Activated naive CD4-positive, alpha-beta T cell treated with anti-CD3 and anti-CD28 coated beads, Interleukin-2, amount 50 U/mL, for 16 hours (primary cell): ENCODE measurements at places on chromosomes 4 and X.
A peak's percentile ranks its signal among the peaks of the same experiment; 100 is the strongest.

- no peak for DNase-seq
These were observed 61.4 kb upstream of the ZCCHC13 start for GRCh38 chrX:74242484-74243138.

DNA sequence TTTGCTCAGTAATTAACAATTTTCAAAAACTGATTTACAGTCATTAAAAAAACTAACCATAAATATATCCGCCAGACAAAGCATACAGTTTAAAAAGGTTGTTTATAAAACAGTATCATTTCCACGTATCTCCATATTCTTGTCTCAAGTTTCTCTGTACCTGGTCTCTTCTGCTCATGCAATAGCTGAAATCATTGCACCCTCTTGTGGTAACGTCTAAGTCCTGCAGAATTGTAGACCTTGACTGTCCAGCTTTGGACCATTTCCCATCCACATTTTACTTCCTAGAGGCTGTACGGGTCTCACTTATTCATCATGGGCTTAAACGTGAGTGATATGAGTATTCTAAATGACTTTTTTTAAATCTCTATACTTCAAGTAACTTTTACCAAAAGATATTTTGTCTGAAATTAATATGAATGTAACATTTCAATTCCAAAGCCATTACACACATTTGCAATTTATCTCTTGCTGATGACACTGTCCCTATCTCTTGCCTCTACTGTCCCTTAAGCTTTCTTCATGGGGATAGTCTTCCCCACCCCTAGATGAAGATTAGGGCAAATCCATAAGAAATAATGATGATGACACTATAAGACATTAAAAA is 118.5 kb downstream of the BTC start:
- DNase-seq, result no peak

GRCh38 chrX:8714164-8714563 is 17.8 kb downstream of the ANOS1 start:
- DNase-seq, result no peak

- DNase-seq, result no peak
These were observed 58.2 kb upstream of the DYNLT3 start for GRCh38 chrX:37905436-37906147.

DNA sequence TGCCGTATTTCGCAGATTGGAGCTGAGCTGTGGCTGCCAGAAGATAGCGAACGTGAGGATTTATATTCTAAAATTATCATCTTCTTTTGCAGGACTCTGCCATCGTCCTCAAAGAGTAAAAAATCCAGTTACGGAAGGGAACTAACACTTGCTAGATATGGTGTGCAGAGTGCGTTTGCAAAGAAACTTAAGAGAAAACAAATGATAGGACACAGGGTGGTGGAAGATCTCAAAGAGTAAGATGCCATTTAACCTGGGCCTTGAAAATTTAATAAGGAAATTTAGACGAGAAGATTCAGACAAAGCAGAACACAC is 566 bp downstream of the LARP7 start:
- no peak for DNase-seq

- no peak for DNase-seq
These were observed 67.5 kb downstream of the MGST2 start for GRCh38 chr4:139732991-139733570.

GRCh38 chr4:119139822-119140252 is 4.2 kb downstream of the MYOZ2 start:
- no peak for DNase-seq

GRCh38 chr4:88033309-88033708 is 25.9 kb downstream of the PKD2 start:
- peak; percentile 16 for DNase-seq

DNA sequence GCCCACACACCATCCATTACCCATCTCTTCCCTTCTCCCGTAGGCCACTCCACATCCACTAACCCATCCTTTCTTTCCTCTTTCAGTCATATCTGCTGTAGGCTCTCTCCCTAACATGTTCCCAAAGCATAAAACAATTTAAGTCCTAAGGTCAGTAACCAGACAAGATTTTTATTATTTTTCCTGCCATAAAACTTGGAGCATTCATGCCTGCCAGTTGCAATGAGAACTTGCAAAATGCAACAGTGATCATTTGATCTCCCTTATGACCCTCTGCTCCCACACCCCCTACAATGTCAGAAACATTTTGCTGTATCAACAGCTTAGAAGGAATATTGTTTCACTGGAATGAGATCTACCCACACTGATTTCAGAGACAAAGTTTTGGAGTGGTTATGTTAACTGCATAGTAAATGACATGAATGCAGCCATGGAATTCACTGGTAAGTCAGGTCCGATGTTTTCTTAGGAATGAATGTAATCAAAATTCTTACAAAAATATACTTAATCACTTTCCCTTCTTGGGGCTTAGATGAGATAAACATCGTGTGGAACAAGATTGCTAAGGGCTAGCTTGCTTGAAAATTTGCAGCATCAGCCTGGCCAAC is 5.7 kb downstream of the NIPAL1 start:
- no peak for DNase-seq

- DNase-seq, result no peak
These were observed 2005.1 kb upstream of the AGA start for GRCh38 chr4:179447308-179447707.

GRCh38 chrX:31298916-31299315 is 227.1 kb upstream of the FTHL17 start:
- no peak for DNase-seq

GRCh38 chrX:110531873-110532580 is 173.4 kb downstream of the RTL9 start:
- DNase-seq, result no peak

DNA sequence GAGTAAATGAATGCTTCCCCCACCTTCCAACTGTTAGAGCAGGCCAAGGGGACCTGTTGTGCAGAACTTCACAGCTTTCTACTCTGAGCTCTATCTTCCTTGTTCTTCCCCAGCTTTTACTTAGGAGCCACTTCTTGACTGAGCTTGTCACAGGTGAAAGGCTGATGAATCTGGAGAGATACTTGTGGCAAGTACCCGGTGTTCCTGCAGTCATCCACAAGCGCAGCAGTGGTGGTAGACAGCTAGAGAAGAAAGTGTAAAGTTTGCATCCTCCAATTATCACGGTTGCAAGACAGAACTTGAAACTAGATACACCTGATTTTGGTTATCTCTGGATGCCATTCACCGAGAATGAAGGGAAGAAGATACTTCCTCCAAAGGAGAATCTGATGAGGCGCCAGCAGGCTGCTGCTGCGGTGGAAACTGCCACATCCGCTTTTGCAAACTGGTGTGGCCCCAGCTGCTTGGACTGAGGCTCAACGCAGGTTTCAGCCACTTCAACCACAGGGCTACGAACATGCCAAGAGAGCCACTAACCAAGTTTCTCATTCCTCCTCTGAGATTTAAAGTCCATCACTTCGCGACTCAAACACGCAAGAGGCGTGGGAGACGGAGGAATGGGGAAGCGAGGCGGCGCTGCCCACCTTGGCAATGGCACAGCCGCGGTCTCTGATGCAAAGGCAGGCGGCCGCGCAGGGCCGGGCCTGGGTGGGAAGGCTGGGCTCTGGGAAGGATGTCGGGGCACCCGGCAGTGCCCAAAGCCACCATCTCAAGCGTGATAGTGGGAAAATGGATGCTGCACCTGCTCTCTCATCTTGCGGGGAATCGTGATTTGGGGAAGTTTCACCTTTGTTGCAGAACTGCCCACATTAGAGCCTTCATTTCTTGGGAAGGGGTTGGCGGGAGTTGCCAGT is 1.3 kb upstream of the FHIP1A start:
- DNase-seq, result peak; percentile 16

DNA sequence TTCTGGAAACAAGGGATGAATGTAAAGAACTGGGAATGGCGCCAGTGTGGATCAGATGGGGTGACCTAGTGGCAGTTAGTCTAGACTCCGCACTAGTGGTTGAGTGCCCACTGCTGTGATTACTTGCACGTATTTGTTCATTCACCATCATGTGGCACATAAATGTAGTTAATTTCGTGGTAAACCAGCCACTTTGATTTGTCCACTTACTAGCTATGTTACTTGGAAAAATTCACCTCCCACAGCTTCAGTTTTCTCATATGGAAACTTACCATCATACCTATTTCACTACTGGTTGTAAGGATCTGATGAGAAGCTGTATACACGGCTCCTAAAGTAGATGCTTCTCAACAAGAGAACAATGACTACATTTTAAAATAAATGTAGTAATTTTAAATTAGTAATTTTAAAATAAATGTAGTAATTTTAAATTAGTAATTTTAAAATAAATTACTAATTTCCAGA is 394 bp upstream of the DYNLT3 start:
- DNase-seq, result no peak
